ENCODE measurements at places on chromosomes 4 and X.

DNA sequence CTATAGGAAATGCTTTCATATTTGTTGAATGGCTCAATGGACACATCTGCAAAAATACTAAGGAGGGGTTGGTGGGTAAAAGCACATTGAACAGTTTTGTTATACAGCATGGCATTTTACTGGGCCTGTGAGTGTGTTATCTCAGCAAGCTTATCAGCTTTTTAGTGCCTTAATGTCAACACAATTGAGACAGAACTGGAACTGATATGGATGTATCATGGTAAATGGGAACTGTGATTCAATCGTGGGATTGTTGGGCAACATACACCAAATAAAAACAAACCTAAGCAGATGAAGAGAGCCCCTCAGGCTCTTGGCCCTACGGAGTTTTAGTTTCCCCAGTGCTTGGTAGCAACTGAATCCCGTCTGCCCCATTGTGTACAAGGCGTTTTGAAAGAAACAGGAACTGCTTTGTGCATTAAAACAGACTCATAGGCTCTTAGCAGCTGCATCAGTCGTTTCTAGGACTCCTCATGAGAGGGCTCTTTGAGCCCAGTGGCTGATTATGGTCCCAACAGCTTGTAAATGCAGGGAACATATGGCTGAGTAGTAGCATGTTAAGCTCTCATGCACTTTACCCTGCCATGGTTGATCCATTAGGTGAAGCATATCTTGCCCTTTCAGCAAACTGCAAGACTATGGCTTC, 7.3 kb downstream of the GPR119 start:
- no peak for DNase-seq

GRCh38 chr4:71941001-71941400, 90.8 kb upstream of the NPFFR2 start:
- DNase-seq, result peak; percentile 17

DNA sequence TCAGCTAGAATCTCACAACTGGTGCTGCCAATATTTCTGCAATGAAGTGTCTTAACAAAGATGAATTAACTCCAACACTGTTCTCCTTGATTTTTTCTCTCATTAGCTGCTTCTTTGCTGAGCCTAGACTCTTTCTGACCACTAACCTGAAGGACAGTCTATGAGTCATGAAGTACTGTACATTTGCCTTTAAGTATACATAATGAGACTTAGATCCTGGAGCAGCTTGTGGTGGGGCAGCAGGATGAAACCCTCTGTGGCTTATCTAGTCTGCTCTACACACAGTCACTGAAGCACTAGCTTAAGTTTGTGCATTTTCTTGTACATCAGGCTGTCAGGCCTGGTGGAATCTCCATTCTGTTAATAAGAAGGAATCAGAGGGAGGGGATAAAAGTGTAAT, 307.4 kb upstream of the SMIM31 start:
- DNase-seq, result no peak

DNA sequence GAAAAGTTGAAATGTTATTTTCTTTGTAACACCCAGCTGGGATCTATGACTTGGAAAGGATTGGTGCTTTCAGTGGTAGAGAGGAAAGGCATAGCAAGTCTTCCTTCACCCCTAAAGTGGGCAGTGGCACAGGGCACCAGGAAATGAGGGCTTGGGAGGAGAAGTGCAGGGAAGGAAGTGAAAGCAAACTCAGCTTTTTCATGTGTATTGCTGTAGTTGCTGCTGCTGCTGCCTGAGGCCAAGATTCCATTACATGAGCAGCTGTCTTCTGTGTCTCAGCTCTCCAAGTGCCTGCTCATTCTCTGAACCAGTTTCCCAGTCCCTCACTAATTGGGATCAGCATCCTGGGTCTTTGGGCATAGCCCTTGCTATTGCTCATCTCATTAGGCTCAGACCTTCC, 2.6 kb downstream of the HCCS start:
- DNase-seq, result peak; percentile 21

GRCh38 chrX:128078545-128078944, 26.3 kb upstream of the ACTRT1 start:
- no peak for DNase-seq

DNA sequence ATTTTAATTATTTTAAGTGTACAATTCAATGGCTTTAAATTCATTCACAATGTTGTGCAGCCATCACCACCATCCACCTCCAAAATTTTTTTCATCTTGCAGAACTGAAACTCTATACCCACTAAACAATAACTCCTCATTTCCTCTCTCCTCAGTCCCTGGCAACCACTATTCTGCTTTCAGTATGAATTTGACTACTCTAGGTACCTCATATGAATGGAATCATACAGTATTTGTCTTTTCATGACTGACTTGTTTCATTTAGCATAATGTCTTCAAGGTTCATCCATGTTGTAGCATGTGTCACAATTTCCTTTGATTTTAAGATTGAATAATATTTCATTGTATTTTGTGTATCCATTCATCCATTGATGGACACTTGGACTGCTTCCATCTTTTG, 46.9 kb downstream of the KIF4A start:
- DNase-seq, result no peak

GRCh38 chrX:107849747-107850421, 24.2 kb downstream of the MID2 start:
- DNase-seq, result peak; percentile 8

DNA sequence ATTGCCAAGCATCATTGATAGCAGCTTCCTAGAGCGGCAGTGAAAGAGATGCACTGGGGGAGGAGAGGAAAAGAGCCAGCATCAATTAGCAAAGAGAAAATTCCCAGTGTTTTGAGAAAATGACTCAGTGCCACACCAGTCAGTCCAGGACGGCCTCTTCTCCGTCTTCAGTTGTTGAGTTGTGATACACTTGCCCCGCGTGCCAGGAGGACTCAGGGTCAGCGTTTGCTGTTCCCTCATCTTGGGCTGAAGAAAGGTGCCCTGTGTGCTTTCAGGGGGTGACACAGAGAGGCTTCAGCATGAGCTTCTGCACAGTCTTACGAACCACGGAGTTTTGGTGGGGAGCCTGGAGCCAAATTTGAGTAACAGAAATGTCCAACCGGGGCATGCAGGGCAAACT, 82.3 kb downstream of the GPR143 start:
- no peak for DNase-seq

DNA sequence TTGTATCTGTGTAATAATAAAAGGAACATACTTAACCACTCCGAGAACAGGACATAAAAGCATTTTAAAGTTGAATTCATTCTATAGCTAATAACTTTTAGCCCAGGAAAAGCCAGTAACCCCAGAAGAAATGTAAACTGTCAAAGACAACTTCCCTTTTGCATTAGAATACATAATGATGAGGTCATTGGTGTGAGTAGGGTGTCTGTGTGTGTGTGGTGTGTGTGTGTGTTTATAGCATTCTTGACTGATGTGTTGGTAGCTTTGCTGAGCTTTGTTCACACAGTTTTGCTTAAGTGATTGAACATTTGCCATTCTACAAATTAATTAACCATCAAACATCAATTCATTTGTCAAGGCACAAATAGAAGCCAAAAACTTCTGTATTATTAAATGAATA, 559.6 kb downstream of the ARAP2 start:
- no peak for DNase-seq

DNA sequence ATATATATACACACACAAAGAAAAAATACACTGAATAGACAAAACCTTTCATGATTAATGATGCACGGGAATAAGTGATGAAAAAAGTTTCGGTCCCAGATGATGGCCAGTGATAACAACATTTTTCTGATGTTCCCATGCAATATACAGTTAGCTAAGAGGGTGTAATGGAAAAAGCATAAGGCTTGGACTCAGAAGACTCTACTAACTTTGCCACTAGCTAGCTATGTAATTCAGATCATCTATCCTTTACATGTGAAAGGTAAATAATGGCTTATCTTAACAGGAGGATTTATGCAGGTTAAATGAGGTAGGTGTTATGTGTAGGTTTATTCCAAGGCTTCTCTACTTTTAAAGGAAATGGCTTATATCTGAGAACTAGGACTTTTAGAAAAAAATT, 4.3 kb downstream of the RPS3A start:
- no peak for DNase-seq

- DNase-seq, result no peak
Observed at GRCh38 chrX:64428371-64428770, 33.1 kb upstream of the MTMR8 start.

GRCh38 chr4:125016892-125017299, 297.9 kb upstream of the FAT4 start:
- DNase-seq, result no peak

GRCh38 chr4:99536271-99536670, 25.4 kb downstream of the C4orf17 start:
- DNase-seq, result peak; percentile 1

- no peak for DNase-seq
Observed at GRCh38 chrX:133191739-133192039, 26.5 kb downstream of the TFDP3 start.

DNA sequence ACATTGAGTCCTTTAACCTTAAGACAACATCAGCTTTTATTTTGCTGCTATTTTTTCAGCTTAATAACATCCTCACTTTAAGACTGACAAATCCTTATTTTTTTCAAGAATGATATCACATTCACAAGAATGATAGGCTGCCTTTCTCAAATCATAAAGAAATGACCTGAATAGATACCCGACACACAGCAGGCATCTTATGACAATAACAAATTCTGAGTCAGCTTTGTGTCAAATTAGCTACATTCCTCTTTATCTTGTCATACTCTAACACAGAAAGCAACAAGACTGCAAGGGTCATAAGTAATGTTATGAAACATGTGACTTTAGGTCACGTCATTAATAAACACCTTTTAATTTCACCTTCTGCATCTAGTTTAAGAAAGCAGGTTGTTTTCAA, 2387.6 kb downstream of the PCDH7 start:
- peak; percentile 16 for DNase-seq

DNA sequence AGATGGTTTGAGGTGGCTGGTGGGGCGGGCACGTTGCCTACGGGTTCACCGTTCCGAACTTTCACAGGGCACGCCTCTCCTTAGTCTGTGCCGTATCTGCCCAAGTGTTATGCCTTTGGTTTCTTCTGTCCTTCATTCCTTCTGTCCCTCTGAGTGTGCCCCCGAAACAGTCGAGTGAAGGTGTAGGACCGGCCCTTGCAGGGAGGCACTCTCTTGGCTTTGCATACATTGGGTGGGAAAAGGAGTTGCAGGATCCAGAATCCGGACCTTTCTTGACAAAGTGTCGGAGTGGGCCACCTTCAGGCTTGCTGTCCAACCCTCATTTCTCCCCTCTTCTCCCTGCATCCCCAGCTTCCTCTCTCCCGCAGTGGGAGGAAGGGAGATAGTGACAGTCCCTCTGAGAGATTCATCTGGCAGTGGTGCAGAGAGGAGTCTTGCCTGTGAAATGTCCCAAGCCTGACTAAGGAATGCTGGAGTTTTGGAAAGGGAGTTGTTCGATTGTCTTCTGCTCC, 569 bp downstream of the ARFIP1 start:
- peak; percentile 52 for DNase-seq

DNA sequence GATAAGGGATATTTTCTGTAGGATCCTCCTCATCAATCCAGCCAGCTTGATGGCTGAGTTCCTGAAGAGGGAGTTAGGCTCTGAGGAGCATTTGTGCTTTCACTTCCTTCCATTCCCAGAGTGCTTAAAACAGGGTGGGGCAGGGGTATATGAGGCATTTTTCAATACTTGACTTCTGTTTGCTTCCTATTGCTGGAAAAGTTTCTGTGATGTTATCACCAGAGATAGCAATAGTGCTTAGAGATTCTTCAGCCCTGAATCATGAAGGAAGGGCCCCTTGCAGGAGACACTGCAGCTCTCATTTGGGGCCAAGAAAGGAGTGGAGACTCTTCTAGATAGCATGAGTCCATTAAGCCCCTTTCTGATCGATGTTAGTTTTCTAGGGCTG, 166.7 kb upstream of the RPS6KA3 start:
- DNase-seq, result no peak

DNA sequence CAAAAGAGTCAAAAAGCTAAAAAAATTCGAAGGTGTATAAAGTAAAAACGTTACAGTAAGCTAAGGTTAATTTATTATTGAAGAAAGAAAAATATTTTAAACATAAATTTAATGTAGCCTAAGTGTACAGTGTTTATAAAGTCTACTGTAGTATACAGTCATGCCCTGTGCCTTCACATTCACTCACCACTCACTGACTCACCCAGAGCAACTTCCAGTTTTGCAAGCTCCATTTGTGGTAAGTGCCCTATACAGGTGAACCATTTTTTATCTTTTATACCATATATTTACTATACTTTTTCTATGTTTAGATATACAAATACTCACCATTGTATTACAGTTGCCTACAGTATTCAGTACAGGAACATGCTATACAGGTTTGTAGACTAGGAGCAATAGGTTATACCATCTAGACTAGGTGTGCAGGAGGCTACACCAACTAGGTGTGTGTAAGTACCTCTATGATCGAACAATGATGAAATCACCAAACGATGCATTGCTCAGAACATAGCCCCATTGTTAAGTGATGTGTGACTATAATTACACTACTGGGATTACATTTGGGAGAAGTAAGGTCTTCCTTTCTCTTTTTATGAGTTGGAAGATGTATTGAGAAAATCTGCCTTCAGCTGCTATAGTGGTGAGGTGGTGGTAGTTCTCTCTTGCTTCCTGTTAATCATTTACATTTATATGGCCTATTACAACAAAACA, 27.2 kb downstream of the TMSB4X start:
- no peak for DNase-seq

DNA sequence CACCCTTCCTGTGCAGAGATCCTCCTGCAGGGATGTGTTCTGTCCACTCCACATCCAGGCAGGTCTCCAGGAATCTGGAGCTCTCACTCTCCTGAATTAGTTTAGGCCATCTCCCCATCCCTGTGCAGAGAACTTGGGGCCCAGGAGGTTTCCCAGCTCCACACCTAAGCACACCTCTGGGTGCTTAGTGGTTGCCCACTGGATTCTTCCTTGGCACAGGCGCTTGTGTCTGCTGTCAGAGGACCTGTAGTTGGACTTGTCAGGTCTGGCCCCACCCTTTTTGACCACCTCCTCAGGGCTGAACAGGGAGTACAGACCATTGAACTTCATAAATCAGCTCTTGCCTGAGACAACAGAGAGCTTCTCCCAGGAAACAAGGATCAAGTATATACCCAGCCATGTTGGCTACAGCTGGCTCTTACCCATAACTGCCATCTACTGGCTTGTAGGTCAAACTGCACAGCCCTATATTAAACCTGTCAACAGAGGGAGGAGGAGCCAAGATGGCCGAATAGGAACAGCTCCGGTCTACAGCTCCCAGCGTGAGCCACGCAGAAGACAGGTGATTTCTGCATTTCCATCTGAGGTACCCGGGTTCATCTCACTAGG, 275.5 kb downstream of the PPARGC1A start:
- DNase-seq, result peak; percentile 13

DNA sequence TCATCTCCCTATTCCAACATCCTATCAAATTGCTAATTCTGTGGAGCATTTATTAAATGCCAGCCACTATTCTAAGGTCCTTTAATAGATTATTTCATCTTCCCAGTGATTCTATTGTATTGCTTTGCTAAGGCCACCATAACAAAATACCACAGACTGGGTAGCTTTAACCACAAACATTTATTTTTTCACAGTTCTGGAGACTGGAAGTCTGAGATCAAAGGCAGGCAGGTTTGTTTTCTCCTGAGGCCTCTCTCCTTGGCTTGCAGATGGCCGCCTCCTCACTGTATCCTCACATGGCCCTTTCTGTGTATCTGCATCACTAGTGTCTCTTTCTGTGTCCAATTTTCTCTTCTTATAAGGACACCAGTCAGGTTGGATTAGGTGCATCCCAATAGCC, 64.5 kb downstream of the CPE start:
- no peak for DNase-seq
